DMS53 (cell line): ENCODE measurements at places on chromosomes 6 and 20.

- no peak for DNase-seq
Observed at GRCh38 chr6:9335431-9335830, 900.1 kb upstream of the SLC35B3 start.

- no peak for DNase-seq
Observed at GRCh38 chr6:69542494-69542893, 254.3 kb downstream of the LMBRD1 start.

DNA sequence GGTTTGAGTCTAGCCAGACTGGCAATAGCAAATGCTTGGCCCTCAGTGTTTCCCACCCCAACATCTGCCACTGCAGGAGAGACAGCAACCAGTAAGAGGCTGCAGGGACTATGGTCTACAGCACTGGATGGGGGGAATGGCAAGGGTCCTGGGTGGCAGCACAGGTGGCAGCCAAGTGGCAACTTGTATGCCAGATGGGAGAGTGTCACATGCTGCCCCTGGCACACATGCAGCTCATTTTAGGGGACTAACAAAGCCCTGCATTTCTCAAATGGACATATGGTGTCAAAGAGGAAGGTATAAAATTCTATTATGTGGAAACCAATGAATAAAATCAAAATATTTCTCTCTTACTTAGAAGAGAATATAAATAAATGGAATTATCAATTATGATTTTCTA lies 298.7 kb upstream of the MARCKS start:
- DNase-seq = no peak

DNA sequence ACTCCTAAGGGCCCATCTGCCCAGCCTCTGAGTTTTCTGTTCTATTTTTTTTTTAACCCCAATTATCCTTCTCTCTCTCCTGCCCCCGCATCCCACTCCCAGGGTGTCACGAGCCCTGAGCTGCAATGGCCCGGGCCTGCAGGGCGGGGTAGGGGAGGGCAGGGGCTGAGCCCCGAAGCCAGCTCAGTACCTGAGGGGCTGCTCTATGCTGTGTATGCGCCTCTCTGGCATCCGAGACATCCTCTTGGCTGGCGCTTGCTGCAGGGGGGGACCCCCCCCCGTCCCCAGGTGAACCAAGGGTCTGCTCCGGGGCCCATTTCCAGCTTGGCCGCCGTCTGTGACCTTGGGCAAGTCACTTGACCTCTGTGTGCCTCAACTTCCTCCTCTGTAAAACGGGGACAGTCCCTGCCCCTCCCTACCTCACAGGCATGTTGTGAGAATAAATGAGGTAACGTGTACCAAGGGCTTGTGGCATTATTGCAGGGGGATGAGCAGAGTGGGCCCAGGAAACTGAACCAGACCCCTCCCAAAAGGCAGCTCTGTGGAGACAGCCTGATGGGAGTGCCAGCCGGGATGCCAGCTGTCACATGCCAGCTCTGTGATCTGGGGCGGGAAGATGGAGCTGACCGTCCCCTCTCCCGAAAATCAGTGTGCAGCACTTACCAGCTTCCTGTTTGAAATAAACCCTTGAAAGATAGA lies 13.0 kb upstream of the MYL9 start:
- no peak for DNase-seq

DNA sequence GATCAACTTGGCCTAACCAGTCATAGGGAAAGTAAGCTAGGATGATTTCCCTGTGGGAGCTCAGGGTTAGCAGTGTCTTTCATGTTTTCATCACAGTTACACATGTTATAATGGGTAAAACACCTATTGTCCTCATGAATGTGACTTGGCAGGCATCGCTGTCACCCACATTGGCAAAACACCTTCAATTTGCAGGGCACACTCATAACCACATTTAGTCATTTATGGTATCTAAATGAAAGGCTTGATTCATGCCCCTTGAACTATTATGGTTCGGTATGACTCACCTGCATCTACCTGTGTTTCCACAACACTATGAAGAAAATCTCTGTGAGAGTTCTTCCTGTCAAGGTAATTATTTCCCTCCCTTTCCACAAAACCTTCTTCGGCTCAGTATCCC lies 49.2 kb downstream of the FRK start:
- DNase-seq = peak; percentile 80

DNA sequence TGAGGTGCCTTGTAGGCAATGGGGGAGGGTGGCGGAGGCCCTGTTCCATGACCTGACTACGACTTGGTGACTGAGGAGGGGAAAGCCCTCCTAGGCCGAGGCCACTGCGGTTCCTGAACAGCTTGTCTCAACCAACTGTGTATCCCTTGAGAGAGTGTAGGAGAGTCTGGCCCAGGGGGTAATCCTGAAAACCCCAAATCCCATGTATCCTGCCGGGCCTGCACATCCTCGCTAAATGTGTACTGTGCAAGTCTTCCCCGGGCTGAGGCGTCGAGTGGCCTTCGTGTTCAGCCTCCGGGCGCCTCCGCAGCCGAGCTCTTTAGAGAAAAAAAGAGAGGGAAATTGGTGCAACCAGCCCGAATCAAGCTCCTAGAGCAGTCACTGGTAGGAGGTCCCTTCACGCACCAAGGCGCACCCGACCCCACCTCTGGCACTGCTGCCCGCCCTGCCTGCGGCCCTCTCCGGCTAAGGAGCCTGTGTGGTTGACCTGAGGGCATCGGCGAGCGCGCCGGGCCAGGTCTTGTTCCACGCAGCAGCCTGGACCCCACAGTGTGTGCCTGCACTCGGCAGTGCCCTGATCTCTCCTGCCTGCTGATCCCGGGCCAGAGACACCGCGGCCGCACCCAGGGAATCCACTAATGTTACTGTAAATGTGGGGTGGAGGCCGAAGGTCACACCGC lies 7.3 kb downstream of the SIM1 start:
- no peak for DNase-seq
